ENCODE measurements at places on chromosomes 4 and X.

DNA sequence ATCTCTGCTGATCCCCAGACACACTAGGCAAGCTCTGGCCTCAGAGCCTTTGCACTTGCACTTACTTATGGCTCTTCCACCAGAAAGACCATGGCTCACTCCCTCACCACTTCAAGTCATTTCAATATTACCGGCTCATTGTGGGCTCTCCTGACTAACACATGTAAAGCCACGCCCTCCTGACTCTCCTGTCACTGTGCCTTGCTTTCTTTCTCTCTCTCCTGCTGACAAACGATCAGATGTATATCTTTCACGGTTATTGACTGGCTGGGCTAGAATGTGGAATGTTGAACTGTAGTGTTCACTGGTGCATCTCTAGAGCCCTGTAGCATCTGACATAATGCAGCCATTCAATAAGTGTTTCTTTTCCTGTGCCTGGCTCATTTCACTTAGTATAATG is 425.1 kb downstream of the RAB28 start:
- DNase-seq = no peak

DNA sequence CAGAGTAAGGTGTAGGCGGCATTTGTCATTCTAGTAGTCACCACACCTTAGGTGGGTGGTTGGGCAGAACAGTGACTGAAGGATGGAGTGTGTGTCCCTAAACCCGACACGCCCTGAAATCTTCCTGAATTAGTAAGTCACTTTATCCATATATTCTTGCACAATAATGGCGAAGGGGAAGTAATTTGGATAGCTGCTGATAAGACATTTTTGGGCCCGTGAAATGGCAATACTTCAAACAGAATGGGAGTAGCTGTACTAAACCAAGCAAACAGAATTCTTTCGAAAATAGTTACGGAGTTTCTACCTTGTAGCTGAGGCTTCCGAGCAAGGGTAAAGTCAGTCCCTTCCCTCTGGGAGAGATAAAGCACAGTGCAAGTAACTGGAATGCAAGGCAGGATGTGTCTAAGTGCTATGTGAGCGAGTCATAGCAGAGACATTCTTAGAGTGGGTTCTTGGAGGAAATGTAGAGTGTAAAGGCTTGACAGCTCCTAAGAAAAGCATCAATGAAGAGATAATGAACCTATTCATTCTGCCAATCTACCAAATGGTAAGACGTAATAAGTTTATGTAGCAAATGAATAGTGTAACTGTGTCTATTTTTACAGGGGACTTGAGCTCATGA is 72.8 kb downstream of the CLCN5 start:
- DNase-seq = no peak

DNA sequence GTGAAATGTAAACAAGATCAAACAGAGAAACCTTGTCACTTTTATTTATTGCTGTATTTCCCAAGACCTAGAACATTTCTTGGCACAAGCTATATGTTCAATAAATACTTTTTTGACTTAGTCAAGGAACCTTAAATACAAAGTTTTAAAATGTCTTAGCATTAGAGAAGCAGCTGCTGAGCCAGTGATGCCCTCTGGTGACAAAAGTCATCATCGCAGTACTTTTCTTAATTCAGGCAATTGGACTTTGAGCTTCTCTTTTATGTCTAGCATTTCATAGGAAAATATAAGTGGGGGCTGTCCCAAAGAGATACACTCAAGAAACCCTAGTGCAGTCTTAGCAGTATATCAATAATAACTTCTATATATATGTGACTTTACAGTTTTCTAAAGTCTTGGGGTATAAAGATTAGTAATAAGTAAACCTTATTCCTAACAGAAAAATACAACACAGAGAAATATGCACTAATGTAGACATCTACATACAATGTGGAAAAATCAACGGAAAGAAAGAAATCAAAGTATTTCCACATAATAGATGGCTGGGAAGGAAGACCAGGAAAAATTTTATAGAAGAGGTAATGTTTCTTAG is 118.4 kb downstream of the DTHD1 start:
- DNase-seq = peak; percentile 68

DNA sequence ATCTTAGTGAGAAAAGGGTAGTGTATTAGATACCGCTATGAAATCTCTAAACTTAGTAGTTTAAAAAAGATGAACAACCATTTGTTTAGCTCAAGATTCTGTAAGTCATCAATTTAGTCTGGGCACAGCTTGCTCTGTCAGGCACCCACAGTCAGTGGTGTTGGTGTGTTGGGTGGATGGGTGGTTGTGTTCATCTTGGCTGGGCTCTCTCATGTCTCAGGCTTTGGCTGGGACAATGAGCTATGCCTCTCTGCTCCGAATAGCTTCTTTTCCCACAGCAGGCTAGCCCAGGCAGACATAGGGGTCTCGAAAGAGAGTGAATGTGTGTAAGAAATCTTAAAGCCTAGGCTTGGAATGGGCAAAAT is 127.0 kb upstream of the GATB start:
- no peak for DNase-seq

GRCh38 chr4:13866881-13867280 is 239.4 kb upstream of the BOD1L1 start:
- no peak for DNase-seq

GRCh38 chrX:136656361-136656964 is 8.5 kb downstream of the CD40LG start:
- no peak for DNase-seq
